ENCODE measurements at places on chromosomes 6 and 20. TPM values are rescaled to one million over a fixed set of nuclear protein-coding genes. Genes with fewer than 3 reads are reported as not detected.

DNA sequence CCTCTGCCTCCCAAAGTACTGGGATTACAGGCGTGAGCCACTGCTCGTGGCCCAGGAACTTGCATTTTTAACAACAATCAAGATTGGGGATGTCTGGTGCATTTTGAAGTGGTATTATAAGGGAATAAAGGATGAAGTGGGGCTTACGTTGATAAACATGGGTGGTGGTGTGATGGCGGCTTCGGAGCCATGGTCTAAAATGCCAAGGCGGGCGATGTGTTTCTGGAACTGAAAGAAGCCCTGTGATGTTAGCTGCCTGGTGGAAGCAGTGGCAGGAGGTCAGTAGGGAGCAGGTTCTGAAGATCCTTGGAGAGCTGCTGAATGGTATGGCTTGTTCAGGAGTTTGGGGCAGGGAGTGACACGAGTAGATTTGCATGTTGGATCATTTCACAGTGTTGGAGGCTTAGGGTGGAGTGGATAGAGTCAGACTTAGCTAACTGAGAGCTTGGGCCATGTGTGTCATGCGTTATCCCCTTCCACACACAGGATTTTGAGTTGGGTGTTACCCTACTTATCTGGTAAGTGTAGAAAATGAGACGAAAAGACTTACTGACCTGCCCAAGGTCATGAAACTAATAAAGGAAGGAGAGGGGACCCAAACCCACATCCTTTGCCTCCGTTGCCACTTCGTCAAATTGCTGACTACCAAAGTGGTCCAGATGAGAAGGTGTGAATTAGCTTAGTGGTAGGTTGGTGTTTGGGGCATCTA is 1.5 kb downstream of the NELFCD start:
- no peak for DNase-seq

GRCh38 chr20:34091637-34092200 is 20.3 kb downstream of the EIF2S2 start:
- DNase-seq, result no peak

- no peak for DNase-seq
These were observed 128.2 kb downstream of the FRK start for GRCh38 chr6:115932481-115932880.

DNA sequence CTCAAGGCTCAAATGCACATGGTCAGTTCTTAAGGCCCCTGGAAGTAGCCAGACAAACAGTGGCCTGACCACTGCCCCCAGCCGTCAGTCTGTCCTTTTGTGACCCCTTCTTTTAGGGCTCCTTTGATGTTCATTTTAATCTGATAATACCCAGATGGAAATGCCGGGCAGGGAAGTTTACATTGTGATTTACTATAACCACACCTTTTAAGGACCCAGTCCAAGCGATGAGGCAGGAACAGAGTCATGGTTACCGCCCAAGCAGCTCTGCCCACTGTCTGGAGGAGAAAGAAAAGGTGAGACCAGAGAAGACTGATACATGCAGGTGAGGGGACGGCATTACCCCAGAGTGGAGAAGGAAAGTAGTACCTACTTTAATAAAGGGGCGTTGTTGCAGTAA is 110.6 kb downstream of the PLEKHG1 start:
- no peak for DNase-seq

The SLC25A27 gene
- total RNA-seq, result 25.1 TPM
